ENCODE measurements at places on chromosomes 16 and 17.

- DNase-seq = no peak
Measured at GRCh38 chr17:7850701-7851437, 4.0 kb upstream of the TMEM88 start.

GRCh38 chr17:7513850-7514419 is 29.8 kb downstream of the POLR2A start:
- DNase-seq = no peak

DNA sequence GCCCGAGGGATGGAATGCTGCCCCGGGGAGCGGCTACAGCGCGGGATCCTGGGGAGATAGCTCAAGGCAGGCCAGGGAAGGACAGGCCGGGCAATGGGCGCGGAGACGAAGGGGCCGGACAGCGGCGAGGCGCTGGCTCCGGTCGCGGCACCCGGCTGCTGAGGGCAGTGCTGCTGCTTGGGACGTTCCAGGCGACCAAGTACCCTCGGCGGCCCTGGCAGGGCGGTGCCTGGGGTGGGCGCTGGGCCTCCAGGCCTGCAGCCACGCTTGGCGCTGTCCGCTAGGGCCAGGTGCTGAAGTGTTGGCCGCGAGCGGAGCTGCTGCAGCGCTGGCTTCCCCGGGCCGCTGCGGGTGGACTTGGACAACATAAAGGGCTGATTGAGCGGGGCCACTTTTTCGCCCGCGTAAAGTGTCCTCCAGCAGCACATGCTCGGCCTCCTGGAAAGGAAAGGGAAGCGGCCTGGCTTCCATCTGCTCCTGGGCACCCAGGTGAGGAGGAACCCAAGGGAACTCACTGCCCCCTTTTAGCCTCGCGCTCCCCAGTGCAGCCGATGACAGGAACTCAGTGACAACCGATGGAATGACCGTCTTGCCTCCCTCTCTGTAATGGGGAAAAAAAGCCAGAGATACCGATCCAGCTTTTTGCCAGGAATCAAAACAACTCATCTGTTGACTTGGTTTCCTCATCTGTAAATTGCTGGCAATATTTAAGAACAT is 23.7 kb downstream of the CLEC3A start:
- peak; percentile 94 for DNase-seq

- no peak for DNase-seq
Measured at GRCh38 chr16:57266531-57267260, 17.8 kb downstream of the PLLP start.

- DNase-seq = peak; percentile 54
Measured at GRCh38 chr17:8964801-8965393, 610 bp downstream of the PIK3R5 start.
